ENCODE measurements at places on chromosomes 2 and 18. TPM values are rescaled to one million over a fixed set of nuclear protein-coding genes. Genes with fewer than 3 reads are reported as not detected.

DNA sequence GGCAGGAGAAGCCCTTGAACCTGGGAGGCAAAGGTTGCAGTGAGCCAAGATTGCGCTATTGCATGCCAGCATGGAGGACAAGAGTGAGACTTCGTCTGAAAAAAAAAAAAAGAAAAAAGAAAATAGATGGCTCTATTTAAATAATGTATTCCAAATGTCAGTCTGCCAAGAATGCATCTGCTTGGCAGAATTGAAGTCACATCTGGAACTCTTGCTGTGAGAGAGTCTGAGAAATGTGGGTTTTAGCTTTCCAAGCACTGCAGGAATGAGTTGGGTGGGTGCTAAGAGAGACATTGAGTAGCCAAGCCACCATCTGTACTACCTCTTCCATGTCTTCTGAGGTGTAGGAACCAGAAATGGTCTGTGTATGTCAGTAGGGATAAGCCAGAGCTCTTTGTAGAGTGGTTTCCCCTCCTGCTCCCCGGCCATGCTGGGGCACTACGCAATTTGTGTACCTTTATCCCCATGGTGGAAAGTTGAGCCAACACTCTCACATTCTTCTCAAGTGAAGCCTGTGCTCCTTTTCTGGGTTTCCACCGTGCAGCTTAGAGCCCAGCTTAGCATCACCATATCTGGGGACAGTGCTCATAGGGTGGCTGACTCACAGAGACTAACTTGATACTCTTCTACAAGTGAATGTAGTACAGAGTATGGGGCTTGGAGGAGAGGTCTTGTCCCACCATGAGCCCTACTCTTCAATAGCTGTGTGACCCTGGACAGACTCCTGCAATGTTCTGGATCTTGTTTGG, 25.3 kb downstream of the IL1F10 start:
- no peak for DNase-seq

MEP1B gene
- total RNA-seq = not detected

COL6A3 gene
- 160 TPM for total RNA-seq

DNA sequence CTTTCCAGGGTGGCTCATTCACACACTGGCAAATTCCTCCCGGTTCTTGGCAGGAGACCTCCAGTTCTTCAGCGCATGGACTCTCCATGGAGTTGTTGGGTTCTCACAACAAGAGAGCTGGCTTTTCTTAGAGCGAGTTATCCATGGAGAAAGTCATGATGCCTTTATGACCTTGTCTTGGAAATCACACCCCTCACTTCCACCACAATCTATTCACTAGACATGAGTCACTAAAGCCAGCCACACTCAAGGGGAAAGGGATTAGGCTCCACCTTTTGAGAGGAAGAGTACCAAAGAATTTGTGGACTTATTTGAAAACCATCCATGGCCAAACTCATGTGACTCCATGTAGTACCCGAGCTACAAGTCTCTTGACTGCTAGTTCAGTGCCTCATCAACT, 160.5 kb downstream of the SETBP1 start:
- no peak for DNase-seq

DNA sequence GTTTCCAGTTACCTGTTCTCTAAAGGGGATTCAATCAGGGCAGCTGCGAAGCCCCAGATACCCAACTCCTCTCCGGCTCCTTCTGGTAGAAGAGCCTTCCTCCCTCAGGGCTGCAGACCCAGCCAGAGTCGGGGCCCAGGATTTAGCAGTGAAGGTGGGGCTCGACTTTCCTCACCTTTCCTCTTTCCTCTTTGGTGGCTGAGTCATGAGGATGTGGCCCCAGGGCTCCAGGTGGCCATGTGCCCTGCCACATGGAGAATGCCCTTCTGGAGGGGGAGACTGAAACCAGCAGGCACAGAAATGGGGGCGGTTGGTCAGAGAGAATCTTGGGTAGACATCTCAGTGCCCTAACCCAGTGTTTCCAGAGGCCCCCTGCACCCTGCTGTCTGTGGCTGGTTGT, 402.6 kb downstream of the NBAS start:
- no peak for DNase-seq

CD207 gene
- total RNA-seq = not detected

TEKT4 gene
- not detected for total RNA-seq
